ENCODE measurements at places on chromosomes 3 and 15.

DNA sequence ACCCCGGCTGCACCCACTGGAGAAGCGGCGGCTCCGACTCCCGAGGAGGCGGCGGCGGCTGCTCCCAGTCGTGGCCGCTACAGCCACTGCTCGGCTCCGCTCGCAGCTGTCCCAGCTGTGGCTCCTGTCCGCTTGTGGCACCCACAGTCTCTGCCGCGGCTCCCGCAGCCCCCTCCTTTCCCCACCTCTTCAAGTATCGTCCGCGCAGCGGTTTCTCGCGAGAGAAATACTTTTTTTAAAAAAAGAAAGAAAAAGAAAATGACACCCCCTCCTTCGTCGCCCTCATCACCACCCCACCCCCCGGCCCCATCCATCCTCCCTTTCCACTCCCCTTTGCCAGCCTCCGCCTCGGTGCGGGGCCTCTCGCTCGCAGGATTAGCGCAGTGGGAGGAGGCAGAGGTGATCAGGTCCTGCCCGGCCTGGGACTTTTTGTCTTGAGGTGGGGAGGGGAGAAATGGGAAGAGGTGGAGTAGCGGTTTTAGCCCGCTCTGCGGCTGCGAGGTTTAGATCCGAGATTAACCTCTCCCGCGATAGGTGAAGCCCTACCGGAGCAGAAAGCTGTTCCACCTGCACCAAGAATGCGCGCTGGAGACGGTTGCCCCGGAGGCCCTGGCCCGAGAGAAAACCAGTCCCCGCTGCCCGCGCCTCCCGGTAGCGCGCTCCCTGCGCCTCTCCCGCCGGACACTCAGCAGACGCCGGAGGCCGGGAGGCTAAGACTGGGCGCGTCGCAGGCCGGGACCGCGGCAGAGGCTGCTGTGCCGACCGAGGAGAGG lies at the start of gene FBN1:
FBN1 (minus strand) TSS at position 152 of the 773 bp plus-strand sequence. CDS start 940 bp downstream, outside the sequence.
- no peaks in the 10 kb centered on the region for H3K27me3 ChIP-seq
- H3K4me3 ChIP-seq, result peak within 1 kb of the TSS; percentile 84
- H3K36me3 ChIP-seq, result no peaks in the 10 kb centered on the region
- peaks cover 18% of the 10 kb centered on the region for H3K4me1 ChIP-seq
- peak within 1 kb of the TSS; percentile 93 for H3K27ac ChIP-seq

DNA sequence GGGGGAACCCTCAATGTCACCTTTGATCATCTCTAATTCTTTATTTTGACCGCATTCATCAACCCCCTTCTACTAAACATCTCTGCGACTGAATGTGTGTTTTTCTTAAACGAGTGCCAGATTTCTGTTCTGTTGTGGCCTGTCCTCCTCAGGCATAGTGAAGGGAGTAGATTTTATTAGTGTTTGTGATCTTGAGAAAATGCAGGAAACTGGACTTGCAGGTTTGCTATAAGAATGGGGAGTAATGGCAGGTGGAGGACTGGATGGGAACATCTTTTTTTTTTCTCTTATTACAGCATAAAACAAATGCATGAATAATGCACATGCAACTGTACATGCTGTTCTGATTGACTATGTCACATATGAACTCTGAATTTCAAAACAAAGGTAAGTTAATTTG lies 59.3 kb downstream of the ADAMTSL3 start:
- no peaks in the 10 kb centered on the region for H3K27me3 ChIP-seq
- peaks cover 6% of the 10 kb centered on the region for H3K4me1 ChIP-seq
- no peak overlapping the region for H3K27ac ChIP-seq
- H3K4me3 ChIP-seq, result no peak overlapping the region
- no peak for DNase-seq
- no peaks in the 10 kb centered on the region for H3K36me3 ChIP-seq

DNA sequence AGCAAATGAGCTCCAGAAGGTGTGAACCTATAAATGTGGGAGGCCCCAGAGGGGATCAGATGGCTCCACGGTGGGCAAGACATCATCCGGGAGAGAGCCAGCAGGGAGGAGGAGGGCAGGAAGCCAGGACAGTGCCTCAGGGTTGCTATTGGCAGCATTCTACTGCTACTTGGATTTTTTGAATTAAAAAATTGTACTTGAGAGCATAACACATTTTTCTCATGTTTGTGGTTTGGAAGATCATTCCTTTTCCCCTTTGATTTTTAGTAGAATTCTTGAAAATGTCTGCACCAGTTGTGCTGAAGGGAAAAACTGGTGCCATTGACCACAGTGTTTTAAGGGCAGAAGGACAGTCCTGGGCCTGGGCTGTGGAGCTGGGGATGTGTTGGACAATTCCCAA lies 59.2 kb downstream of the LYZL4 start:
- H3K4me3 ChIP-seq, result no peak overlapping the region
- no peaks in the 10 kb centered on the region for H3K4me1 ChIP-seq
- H3K36me3 ChIP-seq, result no peaks in the 10 kb centered on the region
- H3K27ac ChIP-seq, result no peak overlapping the region
- no peaks in the 10 kb centered on the region for H3K27me3 ChIP-seq
- DNase-seq, result no peak

DNA sequence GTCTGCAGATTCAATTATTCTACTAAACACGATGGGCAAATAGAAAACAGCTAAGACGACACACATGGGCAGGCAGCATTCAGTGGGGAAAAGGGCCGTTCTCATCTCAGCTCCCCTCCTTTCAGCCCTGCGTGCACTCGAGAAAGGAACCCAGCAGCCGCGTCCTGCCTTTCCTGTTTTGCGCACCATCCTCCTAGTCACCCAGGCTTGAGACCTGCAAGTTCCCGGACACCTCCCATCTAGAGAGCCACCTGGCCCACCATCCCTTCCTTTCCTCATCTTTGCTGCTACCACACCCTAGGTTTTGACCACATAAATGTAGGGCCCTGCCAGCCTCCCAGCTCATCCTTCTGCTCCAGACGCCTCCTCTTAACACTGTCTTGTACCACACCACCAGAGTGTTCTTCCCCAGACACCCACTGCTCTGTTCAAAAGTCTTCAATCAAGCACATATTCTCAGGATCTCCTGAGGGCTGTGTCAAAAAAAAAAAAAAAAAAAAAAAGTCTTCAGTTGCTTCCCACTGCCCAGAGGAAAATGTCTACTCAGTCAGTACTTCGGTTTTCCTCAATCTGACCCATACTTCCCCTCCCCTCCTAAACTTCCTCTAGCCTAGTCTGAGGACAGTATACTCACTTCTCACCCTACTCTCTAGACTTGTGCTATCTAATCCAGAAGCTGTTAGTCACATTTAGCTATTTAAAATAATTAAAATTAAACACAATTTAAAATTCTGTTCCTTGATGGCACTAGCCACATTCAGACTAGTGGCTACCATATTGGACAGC lies 182.0 kb downstream of the STT3B start:
- DNase-seq, result no peak
- no peak overlapping the region for H3K27ac ChIP-seq

GRCh38 chr15:72227720-72228119 lies 3.3 kb downstream of the PKM start:
- peaks cover 76% of the 10 kb centered on the region for H3K4me1 ChIP-seq
- peak overlapping the region; percentile 97 for H3K4me3 ChIP-seq
- no peaks in the 10 kb centered on the region for H3K36me3 ChIP-seq
- H3K27ac ChIP-seq, result peak overlapping the region; percentile 98

DNA sequence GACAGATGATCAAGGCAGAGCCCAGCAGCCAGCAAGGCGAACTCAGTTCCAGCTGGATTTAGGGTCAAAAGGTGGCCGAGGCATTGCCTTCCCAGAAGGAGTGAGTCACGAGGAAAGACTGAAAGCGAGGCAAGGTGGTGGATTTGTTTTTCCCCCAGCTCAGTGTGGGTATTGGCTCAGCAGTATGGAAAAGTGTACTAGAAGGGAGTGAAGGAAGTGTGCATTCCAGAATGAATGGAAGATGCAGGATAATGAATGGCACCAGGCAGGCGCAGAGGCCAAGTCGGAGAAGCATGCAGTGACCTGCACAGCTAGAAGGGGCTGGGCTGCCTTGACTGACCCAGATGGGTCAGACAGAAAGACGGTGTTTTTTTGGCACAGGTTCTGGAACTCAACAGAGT lies 46.3 kb downstream of the FOXP1 start:
- no peaks in the 10 kb centered on the region for H3K27me3 ChIP-seq
- H3K36me3 ChIP-seq, result no peaks in the 10 kb centered on the region
- H3K4me3 ChIP-seq, result no peak overlapping the region
- DNase-seq, result no peak
- peaks cover 47% of the 10 kb centered on the region for H3K4me1 ChIP-seq

GRCh38 chr15:94236608-94237007 lies 5.2 kb downstream of the MCTP2 start:
- H3K36me3 ChIP-seq, result no peaks in the 10 kb centered on the region
- H3K27me3 ChIP-seq, result no peaks in the 10 kb centered on the region
- H3K4me3 ChIP-seq, result no peak overlapping the region
- no peak overlapping the region for H3K27ac ChIP-seq
- DNase-seq, result no peak
- peaks cover 28% of the 10 kb centered on the region for H3K4me1 ChIP-seq

DNA sequence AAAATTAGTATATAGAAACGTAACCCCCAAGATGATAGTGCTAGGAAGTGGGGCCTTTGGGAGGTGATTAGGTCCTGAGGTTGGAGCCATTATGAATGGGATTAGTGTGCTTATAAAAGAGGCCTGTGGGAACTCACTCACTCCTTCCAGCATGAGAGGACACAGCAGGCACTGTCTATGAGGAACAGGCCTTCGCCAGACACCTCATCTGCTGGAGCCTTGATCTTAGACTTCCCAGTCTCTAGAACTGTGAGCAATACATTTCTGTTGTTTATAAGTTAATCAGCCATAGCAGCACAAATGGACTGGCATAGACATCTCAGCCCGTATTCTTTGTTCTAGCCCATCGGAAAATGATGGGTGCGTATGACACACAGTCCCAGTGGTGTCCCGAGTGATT lies 152.3 kb downstream of the GABRG3 start:
- DNase-seq, result no peak
- no peaks in the 10 kb centered on the region for H3K36me3 ChIP-seq
- no peaks in the 10 kb centered on the region for H3K4me1 ChIP-seq
- no peaks in the 10 kb centered on the region for H3K27me3 ChIP-seq
- no peak overlapping the region for H3K27ac ChIP-seq

DNA sequence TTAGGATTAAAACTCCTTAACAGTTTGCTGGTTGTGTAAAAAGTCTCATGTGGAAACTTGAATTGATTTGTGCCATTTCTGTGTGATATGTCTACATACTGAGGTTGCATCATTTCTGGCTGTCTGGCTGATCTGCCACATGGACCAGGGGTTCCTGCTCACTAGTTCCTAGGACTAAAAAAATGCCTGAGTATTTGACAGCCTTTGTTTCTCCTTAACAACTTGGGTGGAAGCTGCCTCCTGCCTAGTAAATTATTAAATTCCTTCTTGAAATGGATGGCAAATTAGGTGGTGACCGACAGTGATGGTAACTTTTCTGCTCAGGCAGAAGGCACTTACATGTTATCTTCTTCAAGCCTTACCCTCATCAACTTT lies 226.9 kb upstream of the MRPL3 start:
- no peaks in the 10 kb centered on the region for H3K36me3 ChIP-seq
- DNase-seq, result no peak
- H3K4me3 ChIP-seq, result no peak overlapping the region
- no peak overlapping the region for H3K27ac ChIP-seq
- no peaks in the 10 kb centered on the region for H3K4me1 ChIP-seq

DNA sequence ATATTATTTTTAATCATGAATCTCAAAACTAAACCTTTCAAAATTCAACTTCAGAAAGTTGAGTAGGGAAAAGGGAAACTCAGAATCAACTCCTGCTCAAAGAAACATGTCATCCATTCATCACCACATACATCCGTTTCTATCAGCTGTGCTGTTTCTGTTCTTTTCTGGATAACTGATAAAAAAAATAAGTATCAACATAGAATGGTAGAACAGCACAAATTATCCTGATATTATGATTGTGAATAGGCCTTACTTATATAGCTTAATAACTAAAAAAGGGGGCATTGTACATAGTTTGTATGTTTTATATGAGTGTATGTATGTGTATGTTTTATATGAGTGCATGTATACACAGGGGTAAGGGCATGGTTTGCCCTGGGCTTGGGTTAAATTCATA lies 3.1 kb downstream of the TM4SF1 start:
- no peaks in the 10 kb centered on the region for H3K27me3 ChIP-seq
- no peak for DNase-seq
- H3K27ac ChIP-seq, result peak overlapping the region; percentile 56
- no peaks in the 10 kb centered on the region for H3K36me3 ChIP-seq
- H3K4me3 ChIP-seq, result no peak overlapping the region
- peaks cover 58% of the 10 kb centered on the region for H3K4me1 ChIP-seq

- no peaks in the 10 kb centered on the region for H3K36me3 ChIP-seq
- DNase-seq, result no peak
- no peak overlapping the region for H3K27ac ChIP-seq
- peaks cover 25% of the 10 kb centered on the region for H3K4me1 ChIP-seq
- no peak overlapping the region for H3K4me3 ChIP-seq
Measured at GRCh38 chr15:66408675-66409282, 22.1 kb downstream of the MAP2K1 start.

GRCh38 chr3:162200836-162201235 lies 704.2 kb downstream of the OTOL1 start:
- H3K4me3 ChIP-seq, result no peak overlapping the region
- no peak for DNase-seq
- no peaks in the 10 kb centered on the region for H3K27me3 ChIP-seq
- H3K4me1 ChIP-seq, result no peaks in the 10 kb centered on the region

- no peak overlapping the region for H3K27ac ChIP-seq
- H3K4me3 ChIP-seq, result no peak overlapping the region
- no peaks in the 10 kb centered on the region for H3K36me3 ChIP-seq
- DNase-seq, result no peak
- H3K27me3 ChIP-seq, result no peaks in the 10 kb centered on the region
Measured at GRCh38 chr3:71397046-71397445, 186.5 kb downstream of the FOXP1 start.
